ENCODE measurements at places on chromosomes 12 and 14. TPM values are rescaled to one million over a fixed set of nuclear protein-coding genes. Genes with fewer than 3 reads are reported as not detected.

The A2M gene
- 12.1 TPM for total RNA-seq

The SYNDIG1L gene
- total RNA-seq: not detected

The PLEKHG7 gene
- total RNA-seq: not detected

The CELA1 gene
- total RNA-seq: not detected

The ACSS3 gene
- 22.3 TPM for total RNA-seq

The TAS2R7 gene
- total RNA-seq: not detected

The MUCL1 gene
- total RNA-seq: not detected

The SLC35F4 gene
- 0.28 TPM for total RNA-seq

The CTDSP2 gene
- 54.2 TPM for total RNA-seq

The TAS2R50 gene
- total RNA-seq: 2.4 TPM

The ACVRL1 gene
- total RNA-seq: 19.8 TPM

The LRRK2 gene
- 4.8 TPM for total RNA-seq

The ARHGAP9 gene
- 0.28 TPM for total RNA-seq

The RPS6KL1 gene
- 0.46 TPM for total RNA-seq

The CCDC88C gene
- 0.85 TPM for total RNA-seq

The KRAS gene
- 9.7 TPM for total RNA-seq

The KRT83 gene
- total RNA-seq: not detected

Data from smooth muscle cell of bladder (primary cell).